ENCODE measurements at places on chromosomes 3 and 15.

- no peak for DNase-seq
Observed at GRCh38 chr3:175662815-175663214, 803.7 kb downstream of the NAALADL2 start.

GRCh38 chr3:50286322-50287227 lies 5.7 kb downstream of the IFRD2 start:
- DNase-seq: no peak

GRCh38 chr15:42549032-42549491 lies 424 bp downstream of the HAUS2 start:
- DNase-seq: no peak

DNA sequence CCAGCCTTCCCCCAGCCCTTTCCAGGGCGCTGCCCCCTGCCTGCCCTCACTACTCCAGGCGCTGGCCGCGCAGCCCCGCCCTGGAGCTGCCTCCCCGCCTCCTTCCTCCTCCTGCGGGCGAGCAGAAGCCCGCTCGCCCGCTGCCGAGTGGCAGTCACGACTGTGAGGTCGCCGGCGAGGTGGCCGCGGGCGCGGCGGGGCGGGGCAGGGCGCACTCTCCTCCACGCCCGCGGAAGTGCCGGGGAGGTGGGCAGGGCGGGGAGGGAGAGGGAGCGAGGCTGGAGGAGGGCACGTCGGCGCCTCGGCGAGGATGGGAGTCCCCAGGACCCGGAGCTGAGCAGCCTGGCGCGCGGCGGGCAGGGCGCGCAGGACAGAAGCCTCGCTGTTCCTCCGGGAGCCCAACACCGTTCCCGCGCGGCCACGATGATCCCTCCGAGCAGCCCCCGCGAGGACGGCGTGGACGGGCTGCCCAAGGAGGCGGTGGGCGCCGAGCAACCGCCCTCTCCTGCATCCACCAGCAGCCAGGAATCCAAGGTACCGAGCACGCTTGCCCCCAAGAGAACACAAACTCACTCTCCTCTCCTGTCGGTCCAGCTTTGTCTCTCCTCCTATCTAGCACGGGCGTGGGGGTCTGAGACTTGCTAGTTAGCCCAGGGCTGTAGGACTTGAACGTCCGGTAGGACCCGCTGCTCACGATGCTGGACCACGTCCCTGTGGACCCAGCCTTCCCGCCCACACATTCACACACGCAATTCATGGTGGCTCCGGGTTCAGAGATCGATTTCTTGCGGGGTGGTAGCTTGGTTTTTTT lies at the start of gene STAC:
Gene STAC, plus strand, starts transcription at position 284 of the 811 bp plus-strand sequence. Its CDS starts 140 bp downstream, at position 424.
- no peak for DNase-seq

GRCh38 chr15:68464448-68465090 lies 32.6 kb upstream of the ITGA11 start:
- no peak for DNase-seq

DNA sequence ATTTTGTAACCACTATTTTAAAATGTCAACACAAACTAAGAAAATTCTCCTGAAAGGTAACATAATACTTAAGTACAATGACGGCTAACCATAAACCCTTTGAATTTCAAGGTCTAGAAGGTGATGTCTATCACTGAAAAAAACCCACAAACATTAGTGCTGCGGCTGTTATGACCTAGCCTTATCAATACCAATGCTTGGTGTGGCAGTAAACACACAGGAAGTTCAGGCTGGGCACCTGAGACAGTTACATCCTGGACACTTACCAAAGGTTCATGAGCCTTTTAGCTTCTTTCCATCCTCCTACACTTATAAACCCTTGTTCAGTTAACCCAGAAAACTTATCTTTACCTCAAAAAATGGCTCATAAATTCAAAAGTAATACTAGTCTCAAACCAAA lies 5.8 kb downstream of the HSPBAP1 start:
- DNase-seq: no peak

DNA sequence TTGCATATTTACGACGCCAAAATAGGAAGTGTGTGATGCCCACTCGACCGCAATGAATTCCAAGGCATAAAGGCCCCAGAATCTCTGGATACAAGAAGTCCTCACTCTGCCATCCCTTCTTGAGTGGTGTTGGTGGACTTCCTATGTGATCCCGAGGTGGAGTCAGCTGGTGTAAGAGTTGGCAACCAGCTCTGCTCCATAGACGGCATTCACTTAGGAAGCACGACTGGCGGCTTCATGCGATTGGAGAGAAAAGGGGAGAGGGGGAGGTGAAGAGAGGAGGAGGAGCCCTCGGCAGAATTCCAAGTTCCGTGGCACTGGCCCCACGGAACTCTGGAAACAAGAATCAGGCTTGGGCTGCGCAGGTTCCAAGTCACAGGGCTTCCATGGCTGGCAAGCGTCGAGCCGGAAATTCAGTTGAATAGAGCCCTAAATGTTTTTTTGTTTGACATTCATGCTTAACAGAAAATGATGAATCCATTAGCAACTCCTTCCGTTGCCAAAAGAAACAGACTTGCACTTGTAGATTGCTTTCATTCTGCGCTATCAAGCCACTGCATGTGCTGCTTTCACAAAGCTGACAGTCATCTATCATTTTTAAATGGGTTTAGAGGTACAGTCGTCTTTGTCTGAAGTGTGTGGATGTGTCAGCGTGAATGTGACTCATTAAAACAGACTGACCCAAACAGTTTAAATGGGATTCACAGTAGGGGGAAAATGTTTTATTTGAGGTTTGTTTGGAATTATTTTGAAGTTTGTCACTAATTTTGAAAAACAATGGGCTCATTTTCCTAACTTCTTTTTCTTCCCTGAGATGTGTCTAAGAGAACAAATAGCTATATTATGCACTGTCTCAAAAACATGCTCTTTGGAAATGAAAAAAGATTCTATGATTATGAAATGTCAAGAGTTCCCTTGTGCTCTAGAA lies 428.3 kb upstream of the ATP11B start:
- DNase-seq: peak; percentile 74

DNA sequence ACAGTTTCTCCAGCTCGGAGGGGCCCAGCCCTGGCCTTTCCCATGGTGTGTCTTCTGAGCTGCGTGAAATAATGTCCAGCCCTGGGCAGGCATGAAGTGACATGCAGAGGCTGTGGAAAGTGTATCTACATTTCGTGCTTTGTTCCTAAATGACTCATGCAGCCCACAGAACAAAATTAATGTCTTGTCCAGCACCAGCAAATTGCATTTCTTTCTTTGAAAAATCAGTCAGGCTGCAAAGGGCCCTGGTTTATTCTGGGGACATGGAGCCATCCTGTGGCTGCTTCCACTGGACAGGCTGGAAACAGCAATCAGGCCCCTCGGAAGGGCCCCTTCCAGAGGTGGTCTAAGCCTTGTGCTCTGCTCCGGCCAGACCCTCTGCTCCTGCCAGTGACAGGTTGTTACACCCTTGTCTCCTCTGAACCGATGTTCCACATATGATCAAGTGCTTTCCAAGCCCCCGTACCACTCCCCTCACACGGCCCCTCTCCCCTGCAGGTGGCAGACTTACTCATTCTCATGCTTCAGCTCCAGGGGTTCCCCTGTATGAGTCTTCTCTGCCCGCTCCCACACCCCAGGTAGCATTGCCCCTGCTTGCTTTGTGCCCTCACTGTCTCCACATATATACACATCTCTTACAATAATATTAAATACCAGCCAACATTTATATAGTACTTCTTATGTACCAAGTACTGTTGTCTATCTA lies 33.7 kb downstream of the CRYGS start:
- DNase-seq: no peak

DNA sequence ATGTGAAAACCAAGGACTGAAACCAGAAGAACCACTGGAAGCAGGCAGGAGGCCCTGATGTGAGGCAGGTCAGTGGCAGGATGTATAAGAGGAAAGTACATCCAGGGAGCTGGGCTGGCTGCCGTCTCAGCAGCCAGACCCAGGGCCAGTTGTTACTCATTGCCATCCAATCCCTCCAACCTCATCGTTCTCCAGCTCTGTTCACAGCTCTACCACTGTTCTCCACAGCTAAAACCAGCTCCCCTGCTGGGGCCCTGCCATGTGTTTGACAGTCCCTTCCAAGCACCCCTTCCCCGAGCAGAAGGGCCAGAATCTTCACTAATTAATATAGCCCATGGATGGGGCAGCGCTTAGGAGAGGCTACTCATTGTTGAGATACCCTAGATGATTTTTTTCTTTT lies 206.6 kb downstream of the MECOM start:
- no peak for DNase-seq

- DNase-seq: no peak
Observed at GRCh38 chr3:19735111-19735510, 198.9 kb downstream of the EFHB start.

DNA sequence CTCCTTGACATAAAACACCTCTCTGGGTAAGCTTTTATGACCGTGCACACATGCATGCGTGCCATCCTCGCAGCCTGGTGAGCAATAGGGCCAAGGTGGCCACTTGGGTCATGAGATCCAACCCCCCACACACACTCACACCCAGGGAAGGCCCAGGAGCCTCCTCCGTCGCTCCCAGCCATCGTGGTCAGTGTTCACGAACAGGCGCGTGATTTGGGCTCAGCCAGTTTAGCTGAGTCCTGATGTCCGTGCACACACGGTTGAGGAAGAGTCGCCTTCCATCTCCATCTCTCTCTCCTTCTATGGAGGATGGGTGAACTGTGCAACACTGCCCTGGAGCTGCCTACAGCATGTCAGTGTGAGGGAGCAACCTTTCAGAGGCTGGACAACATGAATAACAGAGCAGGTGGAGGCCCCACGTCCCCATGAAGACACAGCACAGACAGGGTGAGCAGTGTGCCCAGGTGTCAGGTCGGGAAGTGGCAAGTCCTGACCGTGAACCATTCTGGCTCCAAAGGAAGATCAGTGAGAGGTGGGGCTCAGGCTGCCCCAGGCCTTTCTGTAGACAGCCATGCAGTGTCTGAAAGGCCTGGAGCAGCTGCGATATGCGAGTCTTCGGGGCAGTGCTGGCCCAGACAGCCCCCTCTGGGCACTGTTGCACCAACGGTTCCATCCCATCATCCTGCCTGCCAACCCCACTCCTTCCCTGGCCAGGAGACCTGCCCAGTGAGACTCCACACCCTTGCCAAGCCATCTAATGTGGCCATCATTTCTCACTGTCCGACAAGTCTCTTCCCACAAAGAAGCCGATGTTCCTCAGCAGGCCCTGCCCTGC lies 253.4 kb downstream of the OCA2 start:
- no peak for DNase-seq

DNA sequence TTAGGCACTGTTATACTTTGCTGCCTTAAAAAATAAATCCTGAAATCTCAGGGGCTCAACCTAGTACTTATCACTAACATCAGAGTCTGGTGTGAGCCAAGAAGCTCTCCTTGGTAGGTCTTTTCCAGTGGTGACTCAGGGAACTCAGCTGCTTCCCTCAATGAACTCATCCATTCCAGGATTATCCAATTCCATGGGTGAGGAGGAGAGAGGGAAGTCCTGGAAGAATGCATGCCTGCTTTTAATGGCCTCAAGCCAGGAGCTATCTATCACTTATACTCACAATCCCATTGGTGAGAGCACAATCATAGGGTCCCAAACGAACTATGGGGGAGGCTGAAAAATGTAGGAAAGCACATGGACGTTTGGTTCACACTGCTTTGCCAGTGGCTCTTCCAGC lies 113.6 kb downstream of the POLR2M start:
- DNase-seq: no peak

Measured in amygdala (tissue), 56 donors.